ENCODE measurements at places on chromosomes 13 and 19.

- no peak for DNase-seq
Measured at GRCh38 chr19:15365264-15365663, 14.3 kb downstream of the AKAP8 start.

GRCh38 chr13:109494925-109495369 lies 291.4 kb downstream of the IRS2 start:
- DNase-seq = no peak

DNA sequence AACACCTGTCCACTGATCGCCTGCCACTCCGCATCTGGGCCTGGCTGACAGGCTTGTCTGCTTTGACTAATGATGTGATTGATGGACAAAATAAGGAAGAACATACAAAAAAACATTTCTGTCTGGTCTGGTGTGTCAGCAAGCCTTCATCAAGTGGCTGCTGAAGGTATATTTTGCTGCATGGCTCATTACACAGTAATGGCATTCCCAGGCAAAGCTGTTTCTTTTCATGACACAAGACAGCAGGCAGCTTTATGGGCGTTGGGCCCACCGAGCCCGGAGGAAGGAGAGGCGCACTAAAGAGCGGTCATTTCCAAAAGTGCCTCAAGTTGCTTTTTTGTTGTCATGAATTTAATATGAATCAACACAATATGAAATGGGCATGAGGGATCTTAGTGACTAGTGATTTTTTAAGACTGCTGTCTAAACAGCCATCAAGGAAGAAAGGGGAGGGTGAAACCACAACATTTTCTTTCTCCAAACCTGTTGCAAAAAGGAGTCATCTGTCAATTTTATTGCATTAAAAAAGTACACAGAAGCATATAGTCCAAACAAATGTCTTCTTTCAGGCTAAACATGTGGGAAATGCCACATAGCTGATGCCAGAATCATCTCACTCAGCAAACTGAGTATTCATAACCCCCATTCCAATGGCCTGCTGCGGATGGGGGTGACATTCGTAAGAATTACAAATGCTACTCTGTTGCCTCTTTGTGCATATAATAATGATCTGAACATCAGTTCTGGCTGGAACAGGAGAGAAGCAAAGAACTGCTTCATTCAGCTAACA lies 476.6 kb downstream of the ZNF536 start:
- DNase-seq = no peak

DNA sequence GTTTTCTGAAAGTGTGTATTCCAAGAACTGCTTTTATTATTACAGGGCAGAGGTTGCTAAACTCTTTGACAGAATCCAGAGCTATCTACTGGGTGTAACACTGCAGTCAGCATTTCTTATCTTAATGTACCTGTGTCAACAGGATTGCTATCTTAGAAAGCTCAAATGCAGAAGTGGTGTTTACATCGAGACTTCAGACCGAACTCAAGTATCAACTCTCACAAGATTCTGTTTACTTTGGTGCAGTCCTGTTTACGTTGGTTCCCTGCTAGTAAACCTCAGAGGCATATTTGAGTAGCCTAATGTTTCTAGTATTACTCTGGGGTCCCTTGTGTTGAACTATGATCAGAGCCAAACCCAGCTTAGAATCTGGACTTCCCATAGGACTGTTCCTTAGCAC lies 20.5 kb downstream of the SLC15A1 start:
- DNase-seq = no peak

DNA sequence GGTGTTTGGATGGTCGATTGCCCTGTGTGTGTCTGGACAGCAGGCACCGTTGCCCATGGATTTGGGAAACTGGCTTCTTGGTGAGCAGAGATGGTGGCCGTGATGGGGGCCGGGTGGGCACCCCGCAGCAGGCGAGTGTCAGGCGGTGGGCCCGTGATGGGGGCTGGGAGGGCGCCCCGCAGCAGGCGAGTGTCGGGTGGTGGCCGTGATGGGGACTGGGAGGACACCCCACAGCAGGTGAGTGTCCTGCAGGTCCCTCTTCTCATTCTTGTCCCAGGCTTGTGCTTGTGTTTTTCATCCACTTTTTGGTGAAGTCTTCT lies 86.5 kb downstream of the KDM4B start:
- no peak for DNase-seq

DNA sequence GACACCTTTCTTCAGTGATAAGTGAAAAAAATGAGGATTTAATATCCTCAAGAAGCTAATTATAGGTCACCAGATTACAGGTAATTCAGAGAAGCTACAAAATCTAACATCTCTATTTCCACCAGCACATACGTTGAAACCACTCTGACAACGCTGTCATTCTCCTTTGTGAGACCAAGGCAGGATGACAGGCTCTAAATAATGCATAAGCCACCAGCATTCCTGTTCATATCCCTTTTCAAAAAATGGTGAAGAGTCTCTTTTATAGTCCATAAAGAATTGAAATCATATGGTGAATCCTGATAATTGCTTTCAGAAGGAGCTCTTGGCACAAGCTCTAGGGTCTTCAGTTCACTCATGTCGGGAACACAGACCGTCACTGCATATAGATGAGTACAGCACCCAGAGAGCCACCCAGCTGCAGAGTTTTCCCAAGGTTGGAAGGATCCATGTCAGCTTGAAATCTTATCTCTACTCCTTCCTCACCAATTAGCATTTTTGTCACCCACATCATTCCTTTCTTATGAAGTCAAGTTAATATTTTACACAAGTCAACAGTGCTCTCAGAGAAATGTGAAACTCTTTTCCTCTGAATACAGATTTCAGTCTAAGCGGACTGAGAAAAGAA lies 431.4 kb downstream of the TBC1D4 start:
- DNase-seq = no peak

- no peak for DNase-seq
Measured at GRCh38 chr19:3146677-3147100, 10.9 kb downstream of the GNA15 start.

- no peak for DNase-seq
Measured at GRCh38 chr13:27170516-27171243, 931 bp downstream of the USP12 start.

GRCh38 chr13:58476206-58476918 lies 844.8 kb downstream of the PCDH17 start:
- no peak for DNase-seq

DNA sequence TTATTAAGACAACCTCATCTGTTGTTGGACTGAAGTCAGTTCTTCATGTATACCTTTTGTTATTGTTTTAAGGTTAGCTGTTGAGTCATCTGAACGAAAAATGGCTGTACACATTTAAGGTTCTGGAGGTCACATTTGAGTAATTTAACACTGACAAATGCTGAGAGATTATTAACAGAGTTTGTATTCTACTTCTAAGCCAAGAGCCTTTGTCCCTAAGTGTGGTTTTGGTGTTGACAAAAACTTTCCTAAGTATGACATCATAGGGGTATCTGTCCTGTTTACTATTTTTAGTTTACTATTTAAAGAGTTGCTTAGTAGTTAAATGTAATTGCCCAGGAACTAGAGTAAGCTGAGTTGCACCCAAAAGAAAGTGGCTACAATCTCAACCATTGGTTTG lies 71.9 kb downstream of the CDK8 start:
- no peak for DNase-seq

DNA sequence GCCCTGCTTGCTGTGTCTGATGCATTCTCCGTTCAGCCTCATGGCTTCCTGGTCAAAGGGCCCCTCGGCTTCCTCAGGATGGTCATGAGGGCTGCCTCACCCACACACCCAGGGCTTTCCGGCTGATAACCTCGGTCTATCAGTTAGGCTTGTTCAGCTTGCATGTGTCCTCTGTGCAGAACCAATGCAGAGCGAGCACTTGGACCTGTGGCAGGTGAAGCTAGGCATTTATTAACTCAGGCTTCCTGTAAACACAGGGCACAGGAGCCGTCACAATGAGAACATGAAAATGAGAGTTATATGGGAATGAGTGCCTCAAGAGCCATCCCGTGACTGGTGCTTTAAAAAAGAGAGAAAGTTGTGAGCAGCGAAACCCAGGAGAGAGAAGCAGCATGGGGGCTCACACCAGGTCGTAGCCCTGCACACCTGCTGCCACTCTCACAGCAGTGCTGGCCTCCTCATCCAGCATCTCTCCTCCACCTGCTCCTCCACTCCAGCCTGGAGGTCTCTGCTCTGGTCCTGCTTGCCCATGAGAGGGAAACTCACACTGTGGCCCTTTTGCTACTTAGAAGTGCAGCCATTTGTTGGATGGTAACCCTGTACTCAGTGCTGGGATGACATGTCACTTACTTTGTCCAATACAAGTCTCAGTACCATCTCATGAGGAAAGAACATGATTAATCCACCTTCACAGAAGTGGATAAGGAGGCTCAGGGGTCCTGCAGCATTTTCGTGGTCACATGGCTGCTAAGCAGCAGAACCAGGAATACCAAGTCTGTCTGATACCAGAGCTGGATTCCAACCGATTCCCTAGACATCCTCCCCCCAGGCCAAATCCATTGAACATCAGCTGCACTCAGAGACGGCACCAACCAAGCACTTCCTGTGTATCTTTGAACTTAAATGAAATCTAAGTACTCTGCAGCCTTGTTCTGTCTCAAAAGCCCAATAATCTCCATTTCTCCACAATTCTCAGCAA lies 50.5 kb upstream of the IRS2 start:
- no peak for DNase-seq

- DNase-seq = no peak
Measured at GRCh38 chr19:49932041-49932451, 2.7 kb upstream of the NUP62 start.

- DNase-seq = no peak
Measured at GRCh38 chr13:44759384-44760360, 183.5 kb upstream of the TSC22D1 start.

- no peak for DNase-seq
Measured at GRCh38 chr19:5534787-5535586, 32.8 kb downstream of the TINCR start.

DNA sequence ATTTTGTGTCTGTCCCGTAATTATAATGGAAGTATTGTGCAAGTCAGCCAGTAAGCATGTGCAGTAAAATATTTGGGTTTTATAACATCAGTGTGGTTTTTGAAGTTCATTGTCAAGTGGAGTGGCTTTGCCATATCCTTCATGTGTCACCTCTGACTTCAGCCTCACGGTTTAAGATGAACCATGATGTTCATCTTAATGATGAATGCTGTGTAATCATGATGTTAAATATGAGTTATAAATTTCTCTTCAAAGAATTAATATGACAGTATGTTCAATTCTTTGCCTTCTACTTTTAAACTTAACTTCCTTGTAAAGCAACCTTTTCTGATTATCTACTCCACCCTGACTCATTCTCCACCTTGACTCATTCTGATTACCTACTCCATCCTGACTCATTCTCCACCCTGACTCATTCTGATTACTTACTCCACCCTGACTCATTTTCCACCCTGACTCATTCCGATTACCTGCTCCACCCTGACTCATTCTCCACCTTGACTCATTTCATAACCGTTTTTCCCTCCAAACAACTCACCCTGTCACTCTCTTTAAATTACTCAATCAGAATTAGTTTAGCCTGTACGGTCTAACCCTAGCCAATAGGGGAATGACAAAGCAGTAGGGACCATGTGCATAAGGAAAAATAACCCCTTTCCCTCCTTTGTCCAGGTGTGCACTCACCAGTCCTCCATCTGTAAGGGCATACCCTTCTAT lies 50.3 kb upstream of the ANKRD10 start:
- no peak for DNase-seq

GRCh38 chr19:49020931-49021895 lies 2.9 kb downstream of the CGB3 start:
- no peak for DNase-seq

DNA sequence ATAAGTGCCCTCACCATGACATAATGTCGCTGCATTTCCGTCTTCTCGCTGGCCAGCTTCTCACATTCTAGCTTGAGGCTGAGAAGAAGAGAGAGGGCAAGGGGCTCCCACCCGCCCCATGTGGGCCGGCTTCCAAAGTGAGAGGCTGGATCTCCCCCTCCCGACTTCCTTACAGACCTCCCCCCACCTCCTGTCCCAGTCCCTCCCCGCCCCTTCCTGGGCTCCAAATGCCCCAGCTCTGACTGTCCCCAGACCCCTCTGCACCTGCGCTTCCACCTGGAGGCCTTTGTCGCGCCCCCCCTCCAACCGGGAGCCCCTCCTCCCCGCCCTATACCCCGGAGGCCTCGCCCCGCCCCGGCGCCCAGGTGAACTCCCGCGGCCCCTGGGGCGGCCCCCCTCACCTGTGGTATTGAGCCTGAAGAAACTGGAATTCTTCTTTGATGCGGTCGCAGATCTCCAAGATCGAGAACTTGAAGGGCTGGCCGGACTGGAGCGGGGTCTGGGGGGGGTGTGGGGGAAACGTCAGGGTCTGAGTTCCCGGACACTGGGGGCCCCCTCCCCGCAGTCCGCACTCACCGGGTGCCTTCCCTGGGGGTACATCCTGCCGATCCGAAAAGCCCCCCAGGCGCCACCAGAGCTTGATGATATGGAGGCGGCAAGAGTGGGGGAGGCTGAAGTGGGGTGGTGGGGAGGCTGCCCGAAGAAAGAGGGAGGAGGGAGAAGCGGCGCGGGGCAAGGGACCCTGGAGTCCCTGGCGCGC lies 595 bp downstream of the TLE2 start:
- no peak for DNase-seq

Measured in GM12892 (cell line).